ENCODE measurements at places on chromosomes 7 and 10.

- DNase-seq = no peak
Measured at GRCh38 chr7:74027683-74028320, at the start of gene ELN. Gene ELN, plus strand, starts transcription at chr7:74028173. Its CDS starts 15 bp downstream, at chr7:74028188.

DNA sequence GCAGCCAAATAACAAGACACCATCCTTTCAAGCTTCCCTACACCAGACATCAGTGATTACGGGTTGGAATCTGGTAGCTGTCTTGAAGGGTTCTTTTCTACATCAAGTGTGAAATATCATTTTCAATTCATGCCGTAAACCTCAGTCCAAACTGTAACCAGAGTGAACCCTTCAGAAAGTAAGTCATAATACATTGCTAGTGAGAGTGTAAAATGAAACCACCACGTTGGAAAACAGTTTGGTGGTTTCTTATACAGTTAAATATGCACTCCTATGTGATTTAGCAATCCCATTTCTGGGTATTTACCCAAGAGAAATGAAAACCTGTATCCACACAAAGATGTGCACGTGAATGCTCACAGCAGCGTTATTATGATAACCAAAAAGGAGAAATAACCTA lies 25.6 kb upstream of the ZC3HAV1L start:
- DNase-seq = no peak

DNA sequence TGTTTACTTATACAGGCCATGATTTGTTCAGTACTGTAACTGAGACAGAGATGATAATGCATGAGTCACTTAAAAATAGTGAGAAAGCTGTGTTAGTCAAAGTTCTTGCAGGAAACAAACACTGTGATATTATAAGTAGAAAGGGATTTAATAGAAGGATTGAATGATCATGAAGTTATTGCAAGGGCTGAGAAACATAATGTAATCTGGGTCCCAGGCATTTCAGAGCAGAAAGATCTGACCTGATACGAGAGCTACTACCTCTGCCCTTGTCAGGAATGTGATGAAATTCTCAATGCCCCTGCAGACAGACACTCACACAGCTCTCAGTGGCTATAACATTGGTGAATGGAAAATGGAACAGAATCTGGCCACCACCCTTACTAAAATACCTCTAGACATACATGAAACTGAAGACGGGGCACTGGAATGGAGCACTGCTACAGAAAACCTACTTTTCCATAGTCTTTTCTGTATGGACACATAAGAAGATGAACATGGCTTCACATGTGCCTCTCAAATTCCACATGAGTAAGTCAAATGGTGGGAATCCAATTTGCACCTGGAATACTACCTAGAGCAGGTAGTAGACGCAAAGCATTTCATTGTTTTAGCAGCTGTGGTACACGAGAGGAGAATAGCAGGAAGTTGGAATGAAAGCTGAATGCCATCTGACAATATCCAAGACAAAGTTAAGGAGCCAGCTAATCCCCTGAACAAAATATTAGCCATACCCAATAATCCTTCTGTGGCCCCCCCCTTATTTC lies 19.1 kb upstream of the VWDE start:
- DNase-seq = no peak

DNA sequence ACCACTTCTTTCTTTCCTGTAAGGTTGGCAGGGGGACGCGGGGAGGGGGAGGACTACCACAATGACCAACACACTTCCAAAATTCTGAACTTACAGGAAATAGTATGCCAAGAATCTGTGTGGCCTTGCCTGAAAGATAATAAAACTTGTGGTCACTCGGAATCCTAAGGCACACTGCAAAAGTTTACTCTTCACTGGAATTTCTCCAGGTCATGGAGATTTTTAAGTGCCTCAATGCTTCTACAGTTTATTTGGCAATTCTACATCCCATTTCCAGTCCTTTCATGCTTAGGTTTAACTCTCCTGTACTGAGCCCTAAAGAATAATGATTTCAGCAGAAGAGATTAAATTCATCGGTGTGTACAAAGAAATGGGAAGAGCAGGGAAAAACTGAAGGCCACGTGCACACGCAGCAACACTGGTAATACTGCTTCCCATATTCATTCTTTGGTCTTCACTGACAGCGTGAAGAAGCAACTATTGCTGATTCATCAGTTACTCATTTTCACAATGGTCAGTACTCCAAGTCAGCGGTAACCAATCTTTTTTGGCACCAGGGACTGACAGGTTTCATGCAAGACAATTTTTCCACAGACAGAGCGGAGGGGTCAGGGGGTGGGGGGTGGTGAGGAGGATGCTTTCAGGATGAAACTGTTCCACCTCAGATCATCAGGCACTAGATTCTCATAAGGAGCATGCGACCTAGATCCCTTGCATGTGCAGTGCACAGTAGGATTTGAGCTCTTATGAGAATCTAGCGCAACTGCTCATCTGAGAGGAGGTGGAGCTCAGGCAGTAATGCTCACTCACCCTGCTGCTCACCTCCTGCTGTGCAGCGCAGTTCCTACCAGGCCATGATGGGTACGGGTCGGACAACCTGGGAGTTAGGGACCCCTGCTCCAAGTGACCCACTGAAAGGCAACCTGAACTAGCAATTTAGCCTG lies 9.8 kb downstream of the LARP4B start:
- no peak for DNase-seq

DNA sequence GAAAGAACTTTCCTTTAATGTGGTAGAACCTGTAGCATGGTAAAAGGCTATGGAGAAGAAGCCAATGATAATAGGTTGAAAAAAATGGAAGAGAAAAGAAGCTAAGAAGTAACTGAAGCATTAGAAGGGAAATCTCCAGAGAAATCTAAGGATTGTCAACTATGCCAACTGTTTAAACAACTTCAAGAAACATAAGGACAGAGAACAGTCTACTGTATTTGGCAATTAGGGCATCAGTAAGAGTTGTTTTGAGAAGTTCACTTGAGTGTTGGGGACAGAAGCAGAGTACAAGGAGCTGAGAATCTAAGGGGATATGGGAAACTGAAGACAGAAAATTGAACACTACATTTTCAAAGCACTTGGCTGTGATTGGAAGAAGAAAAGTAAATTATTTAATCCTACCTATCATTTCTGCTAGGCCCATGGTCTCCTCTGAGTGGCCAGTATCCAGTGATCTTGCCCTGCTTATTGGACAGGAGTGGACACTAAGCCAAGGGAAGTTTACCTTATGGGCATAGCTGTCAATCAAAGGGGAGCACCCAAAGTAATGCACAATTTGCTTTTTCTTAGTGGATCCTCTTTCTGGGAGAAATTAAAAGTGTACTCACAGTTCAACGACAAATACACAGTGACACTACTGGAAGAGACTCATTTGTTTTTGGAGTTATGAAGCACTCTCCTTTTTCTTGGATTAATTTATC lies 56.4 kb upstream of the CCDC71L start:
- DNase-seq = no peak

DNA sequence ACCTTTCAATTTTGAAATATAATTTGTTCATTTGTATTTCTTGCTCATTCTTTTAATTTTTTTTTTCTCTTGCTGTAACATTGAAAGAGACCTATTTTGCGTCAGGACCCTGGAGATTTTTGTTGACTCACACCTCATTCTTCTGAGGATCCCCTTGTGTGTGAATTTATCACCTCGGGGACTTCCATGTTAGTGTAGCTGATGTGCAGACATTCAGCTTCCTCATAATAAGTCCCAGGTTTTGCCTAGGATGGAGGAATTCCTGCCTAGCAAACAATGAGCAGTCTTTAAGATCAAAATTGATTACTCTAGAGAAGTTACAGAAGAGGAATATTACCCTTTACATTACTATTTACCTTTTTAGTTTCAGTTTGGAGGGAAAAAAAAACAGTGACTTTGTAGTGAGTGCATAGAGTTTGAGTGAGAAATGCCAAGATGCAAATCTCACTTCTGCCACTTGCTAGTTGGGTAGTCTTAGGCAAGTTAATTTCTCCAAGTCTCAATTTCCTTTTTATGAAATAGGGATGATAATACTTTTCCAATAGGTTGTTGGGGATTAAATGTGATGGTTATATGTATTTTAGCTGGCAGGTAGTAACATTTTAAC lies 14.3 kb downstream of the TES start:
- DNase-seq = no peak

DNA sequence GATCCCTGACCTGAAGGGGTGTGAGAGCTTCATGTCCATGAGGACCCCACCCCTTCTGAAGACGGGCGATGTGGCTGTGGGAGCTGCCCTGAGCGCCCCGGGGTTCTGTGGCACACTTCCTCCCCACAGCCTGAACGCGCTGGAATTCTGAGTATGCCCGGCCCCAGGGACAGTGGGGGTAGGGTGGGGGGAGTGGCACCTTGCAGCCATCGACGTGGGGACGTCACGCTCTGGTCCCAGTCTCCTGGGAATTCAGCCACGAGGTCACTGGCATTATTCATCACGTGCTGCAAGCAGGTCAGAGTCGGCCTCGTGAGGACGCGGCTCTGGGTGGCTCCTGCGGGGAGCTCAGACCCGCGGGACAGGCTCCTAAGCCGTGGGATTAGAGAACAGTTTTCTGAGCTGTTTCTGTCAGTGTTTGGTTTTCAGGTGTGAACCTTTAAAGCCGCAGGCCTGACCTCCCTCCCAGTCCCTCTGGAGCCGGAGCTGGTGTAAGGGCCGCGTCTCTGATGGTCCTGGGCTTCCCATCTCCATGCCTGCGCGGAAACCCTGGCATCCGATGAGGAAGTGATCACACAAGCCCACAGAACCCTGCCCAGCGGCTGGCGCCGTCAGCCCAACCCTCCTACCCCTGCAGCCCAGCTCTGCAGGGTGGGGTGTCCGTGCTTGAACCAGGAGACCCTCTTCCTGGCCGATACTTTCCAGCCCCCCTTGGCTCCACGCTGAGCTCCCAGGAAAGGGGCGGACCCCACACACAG lies 16.1 kb downstream of the GPR146 start:
- no peak for DNase-seq

DNA sequence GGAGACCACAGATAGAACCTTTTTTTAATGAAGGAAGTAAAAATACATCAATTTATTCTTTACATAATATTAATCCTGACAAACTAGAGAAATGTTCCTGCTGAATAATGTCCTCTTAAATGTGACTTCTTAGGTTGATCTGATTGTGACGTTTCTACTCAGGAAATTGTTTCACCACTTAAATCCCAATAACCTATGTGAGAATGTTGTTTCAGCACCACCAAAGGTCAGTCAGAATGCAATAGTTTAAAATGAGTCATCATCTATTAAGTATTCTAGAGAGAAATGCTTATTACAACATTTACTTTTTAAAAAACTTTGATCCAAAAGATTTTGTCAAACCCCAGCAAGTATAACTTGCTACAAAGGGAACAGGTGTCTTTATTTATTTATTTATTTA lies 155.4 kb upstream of the CACNA2D1 start:
- no peak for DNase-seq

DNA sequence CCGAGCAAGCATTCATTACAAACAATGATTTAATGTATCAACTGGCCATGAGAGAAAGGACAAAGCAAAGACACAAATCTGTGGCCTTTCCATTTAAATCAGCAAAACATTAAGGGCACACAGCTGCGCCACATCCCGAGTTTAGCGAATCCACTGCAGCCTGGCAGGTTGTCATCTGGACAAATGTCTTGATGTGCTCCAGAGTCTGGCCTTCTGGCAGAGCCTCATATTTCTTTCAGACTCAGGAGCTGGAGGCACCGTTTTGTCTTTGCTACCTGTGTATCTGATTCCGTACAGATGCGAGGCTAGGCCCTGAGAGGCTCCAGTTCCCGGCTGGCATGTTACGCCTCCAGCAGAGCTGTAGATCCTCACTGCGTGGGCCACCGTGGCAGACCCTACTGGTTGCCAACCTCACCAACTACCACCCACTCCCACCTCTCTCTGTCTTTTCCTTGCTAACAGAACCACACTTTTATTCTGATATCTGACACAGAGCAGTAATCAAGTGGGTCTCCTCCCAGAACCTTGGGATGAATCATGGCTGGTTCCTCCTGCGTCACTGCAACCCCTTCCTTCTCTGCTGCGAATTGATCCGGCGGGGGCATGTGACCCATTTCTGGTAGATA lies 40.9 kb upstream of the EFCAB10 start:
- DNase-seq = no peak

GRCh38 chr7:157292770-157293412 lies 43.9 kb upstream of the DNAJB6 start:
- DNase-seq = no peak

DNA sequence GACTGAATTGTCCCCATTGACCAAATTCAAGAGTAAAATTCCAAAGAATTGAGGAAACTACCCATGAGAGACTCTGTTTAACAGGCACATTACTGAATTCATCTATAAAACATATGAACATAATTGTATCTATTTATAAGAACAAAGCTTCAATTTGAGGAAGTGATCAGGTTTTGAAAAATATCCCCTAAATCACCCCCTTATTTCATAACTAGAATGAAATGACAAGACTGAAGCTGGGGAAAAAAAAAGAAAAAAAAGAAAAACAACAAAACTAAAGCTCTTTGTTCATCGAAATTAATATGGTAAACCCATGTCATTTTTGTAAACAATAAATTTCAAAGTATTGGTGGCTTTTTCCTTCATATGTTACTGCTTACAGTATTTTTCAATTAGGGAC lies 184.9 kb upstream of the SEMA3A start:
- no peak for DNase-seq

DNA sequence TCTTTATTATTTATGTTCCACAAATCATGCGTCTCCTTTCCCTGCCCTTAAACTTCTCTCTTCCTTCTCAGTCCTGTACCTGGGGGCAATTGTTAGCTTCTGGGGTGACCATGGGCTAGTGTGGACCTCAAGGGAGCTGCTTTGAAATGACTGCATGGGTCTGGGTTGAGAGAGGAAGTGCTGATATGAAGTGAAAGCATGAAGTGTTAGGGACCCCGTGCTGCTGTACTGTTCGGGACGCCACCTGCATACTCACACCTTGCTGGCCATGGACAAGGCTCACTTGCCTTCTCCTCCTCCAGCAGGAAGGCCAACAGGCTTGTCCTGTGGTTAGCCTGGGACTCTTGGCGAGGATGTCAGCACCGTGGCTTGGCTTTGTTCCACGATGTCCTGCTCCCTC lies 56.7 kb downstream of the MTPN start:
- DNase-seq = no peak

DNA sequence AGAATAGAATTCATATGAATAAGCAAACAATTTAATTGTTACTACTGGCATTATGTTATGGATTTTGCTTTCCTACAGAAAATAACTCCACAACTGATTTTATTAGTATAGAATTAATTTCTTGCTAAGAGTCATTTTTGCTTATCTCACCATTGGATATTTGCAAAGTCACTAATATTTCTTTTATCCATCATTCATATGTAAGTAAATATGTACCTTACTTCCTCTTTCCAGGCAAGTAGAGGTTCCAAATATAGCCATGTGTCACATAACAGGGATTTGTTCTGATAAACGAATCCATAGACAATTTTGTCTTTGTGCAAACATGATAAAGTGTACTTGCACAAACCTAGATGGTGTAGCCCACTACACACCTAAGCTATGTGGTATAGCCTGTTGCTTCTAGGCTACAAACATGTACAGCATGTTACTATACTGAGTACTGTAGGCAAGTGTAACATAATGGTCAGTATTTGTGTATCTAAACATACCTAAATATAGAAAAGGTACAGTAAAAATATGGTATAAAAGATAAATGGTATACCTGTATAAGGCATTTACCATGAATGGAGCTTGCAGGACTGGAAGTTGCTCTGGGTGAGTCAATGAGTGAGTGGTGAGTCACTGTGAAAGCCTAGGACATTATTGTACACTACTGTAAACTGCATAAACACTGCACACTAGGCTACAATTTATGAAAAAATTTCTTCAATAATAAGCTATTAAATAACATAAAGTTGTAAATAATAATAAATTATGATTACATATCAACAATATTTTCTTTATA lies 18.3 kb downstream of the KLLN start:
- DNase-seq = peak; percentile 43

- no peak for DNase-seq
Measured at GRCh38 chr7:70554646-70555045, 577.3 kb upstream of the GALNT17 start.

- no peak for DNase-seq
Measured at GRCh38 chr10:62050346-62050892, 148.9 kb downstream of the ARID5B start.
